ENCODE measurements at places on chromosomes 3 and 15. TPM values are rescaled to one million over a fixed set of nuclear protein-coding genes. Genes with fewer than 3 reads are reported as not detected.

Gene ZNF197
- total RNA-seq: 10.5 TPM

Gene CHAC1
- 39.7 TPM for total RNA-seq

Gene SUSD5
- total RNA-seq: 0.59 TPM

Gene WNT5A
- total RNA-seq: 15.7 TPM

Gene GOLGA8T
- 1.1 TPM for total RNA-seq

Gene ZXDC
- 27.2 TPM for total RNA-seq

Gene LIPH
- 0.21 TPM for total RNA-seq

Gene SLC41A3
- total RNA-seq: 30.8 TPM

Data from H7 (cell line).